ENCODE measurements at places on chromosomes 3 and 15. TPM values are rescaled to one million over a fixed set of nuclear protein-coding genes. Genes with fewer than 3 reads are reported as not detected.

The GATA2 gene
- 14.2 TPM for total RNA-seq

The DLEC1 gene
- not detected for total RNA-seq

The DNAJA4 gene
- total RNA-seq, result 12.0 TPM

GRCh38 chr3:23325466-23326065, 122.4 kb downstream of the UBE2E2 start:
- DNase-seq, result no peak

- DNase-seq, result no peak
These were observed 38.9 kb upstream of the TPRG1 start for GRCh38 chr3:189132839-189133238.

The ZNF501 gene
- total RNA-seq, result 4.2 TPM

- DNase-seq, result no peak
These were observed 365.3 kb upstream of the EPHA3 start for GRCh38 chr3:88742106-88742505.

The CMTM7 gene
- total RNA-seq, result not detected

GRCh38 chr3:28376424-28376823, 27.8 kb upstream of the AZI2 start:
- DNase-seq, result no peak

DNA sequence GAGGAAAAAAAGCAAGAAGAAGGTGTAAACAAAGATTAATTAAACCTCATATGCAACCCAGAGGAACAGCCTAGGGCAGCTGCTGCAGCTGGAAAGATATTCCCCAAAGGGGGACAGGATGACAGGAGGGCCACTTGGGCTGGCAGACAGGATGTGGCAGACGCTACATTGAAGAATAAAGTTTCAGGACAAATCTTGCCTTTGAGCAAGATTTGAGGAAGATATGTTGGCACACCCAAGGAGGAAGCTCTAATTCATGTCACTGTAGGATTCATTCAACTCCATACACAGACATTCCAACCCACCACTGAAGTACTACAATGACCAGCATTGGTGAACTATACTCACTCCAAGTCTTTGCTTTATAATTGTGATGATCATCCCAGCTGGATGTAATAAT, 504.0 kb downstream of the SHQ1 start:
- DNase-seq, result no peak

GRCh38 chr3:54792584-54792983, 135.3 kb downstream of the LRTM1 start:
- no peak for DNase-seq

The GPR176 gene
- 5.6 TPM for total RNA-seq

DNA sequence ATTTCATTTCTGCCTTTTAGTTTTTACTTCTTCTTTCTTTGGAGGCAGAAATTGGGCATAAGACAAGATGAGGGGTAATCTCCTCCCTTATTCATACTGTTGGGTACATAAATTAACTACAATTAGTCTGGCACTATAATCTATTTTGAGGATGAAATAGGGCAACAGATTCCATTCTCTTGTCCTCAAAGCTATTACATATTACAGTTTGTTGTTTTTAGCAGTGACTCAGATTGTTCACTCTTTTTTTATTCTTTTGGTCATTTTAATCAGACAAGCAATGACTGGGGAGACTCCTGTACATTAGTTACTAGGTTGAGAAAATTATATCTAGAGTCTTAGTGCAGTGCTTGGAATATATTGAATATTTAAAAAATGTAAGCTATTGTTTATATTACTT, 556.0 kb downstream of the OTOL1 start:
- DNase-seq, result no peak

DNA sequence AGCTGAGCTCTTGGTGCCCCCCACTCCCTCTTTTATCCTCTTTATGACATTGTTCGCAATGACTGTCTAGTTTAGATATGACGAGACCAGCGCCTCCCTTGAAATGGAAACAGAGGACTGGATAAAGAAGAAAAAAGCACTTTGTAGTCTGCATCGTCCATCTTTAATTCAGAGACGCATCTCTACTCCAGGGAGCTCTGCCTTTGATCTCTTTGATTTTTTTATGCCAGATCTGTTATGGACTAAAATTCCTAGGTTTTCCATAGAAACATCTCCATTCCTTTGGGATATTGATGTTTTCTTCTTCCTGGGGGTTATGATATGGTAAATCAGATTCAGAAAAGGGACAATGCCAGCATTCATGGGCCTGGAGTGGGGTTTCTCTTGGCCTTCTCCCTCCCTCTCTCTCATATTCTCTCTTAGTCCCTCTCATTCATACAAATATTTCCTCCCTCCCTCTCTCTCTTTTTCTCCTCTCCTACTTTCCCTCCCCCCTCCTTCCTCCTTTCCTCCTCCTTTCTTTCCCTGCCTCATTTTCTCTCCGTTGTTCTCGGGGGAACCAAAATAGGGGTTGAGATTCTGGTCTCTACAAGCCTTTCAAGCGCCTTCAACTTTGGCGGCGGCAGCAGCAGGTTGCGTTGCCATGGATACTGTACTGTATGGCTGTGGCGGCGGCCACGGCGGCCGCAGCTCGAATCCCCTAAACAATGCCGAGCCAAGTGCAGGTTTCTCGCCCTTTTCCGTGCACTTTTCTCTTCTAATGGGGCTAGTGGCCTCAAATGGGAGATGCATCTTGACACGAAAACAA, 45.5 kb downstream of the ZIC4 start:
- DNase-seq, result peak; percentile 53

GRCh38 chr3:50503504-50504342, at the start of gene CACNA2D2:
TSS of gene CACNA2D2 (minus strand) at chr3:50503634. CDS start at chr3:50503423, 211 bp downstream.
- DNase-seq, result peak; percentile 33

The TM4SF4 gene
- not detected for total RNA-seq

DNA sequence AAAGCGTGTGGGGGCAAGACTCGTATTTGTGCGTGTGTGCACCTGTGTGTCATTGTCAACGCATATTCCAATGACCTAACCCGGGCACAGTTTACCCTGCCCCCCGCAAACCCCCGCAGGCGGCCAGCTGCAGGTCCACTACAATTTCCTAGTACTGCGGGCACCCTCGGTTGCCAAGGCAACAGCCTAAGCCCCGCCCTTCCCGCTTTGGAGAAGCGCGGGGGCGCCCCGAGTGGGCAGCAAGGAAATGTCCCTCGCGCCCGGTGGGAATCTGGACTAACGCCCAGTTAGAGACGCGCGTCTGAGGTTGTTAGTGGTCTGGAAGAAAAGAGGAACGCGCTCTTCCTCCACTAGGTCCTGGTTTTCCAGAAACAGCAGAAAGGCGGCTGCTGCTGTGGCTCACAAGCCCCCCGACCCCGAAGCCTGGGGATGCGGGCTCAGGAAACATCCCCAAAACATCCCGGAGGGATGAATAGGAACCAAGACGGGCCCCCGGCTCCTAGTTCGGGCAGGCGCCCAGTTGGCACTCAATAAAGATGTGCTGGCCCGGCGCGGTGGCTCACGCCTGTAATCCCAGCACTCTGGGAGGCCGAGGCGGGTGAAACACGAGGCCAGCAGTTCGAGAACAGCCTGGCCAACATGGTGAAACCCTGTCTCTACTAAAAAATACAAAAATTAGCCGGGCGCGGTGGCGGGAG, 1.1 kb downstream of the ABHD14A start:
- peak; percentile 52 for DNase-seq

DNA sequence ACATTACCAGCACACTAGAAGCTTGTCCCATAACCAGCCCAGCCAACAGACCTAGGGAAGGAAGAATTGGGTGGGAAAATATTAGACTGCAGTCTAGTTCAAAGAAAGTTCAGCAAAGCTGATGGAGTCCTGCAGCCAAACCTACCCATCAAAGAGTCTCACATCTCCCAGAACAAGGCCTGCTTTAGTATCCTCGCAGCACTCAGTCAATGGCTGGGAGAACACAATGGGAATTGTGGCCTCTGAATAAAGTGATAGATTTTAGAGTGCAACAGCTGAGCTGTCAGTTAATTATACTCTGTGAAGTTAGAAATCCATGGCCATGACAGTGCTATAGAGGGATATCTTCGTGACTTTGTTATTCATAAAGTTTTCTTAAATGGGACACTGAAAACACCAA, 207.2 kb upstream of the NAALADL2 start:
- DNase-seq, result no peak

The EOMES gene
- not detected for total RNA-seq

DNA sequence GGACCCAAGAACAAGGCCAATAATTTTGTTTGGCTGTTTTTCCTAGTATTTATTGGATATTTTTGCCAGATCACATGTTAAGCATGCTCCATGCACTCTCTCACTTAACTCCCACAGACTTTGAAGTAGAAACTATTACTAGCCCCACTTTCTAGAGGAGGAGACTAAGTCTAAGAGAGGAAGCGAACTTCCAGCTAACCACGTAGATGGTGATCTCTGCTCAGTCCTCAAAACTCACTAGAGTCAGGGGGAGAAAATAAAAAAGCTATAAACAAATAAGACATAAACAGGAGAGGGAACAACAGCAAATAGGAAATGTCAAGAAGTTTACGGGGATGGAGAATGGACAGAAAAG, 481.0 kb upstream of the PROK2 start:
- DNase-seq, result no peak

GRCh38 chr15:82128401-82129148, 82.8 kb upstream of the MEX3B start:
- no peak for DNase-seq

DNA sequence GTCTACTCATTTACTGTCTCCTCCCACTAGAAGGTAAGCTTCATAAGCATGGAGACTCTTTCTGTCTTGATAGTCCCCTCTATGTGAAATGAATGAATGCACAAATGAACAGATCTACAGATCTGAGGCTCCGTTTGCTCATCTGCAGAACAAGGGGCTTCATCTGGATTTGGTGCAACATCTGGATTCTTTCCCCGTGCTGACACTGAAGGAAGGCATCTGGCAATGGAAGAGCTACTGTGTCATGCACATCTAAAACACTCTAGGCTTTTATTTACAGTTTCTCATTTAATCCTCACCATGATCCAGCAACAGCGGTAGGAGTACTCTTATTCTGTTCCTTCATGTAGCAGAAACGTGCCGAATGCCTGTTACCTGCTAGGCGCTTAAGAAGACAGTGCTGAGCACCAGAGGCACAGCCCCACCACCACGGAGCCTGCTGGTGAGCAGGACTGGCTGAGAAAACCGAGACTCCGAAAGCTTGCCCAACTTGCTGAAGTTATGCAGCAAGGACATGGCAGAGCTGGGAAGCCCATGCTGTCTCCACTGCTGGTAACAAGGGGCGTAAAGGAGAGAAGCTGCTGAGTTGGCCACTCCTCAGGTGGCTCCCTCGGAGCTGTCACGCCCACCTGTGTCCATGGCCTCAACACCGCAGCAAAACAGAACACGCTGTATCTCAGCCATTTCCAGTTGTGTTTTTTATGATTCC, 31.1 kb downstream of the LSM3 start:
- DNase-seq, result no peak

The MESP2 gene
- 0.26 TPM for total RNA-seq

DNA sequence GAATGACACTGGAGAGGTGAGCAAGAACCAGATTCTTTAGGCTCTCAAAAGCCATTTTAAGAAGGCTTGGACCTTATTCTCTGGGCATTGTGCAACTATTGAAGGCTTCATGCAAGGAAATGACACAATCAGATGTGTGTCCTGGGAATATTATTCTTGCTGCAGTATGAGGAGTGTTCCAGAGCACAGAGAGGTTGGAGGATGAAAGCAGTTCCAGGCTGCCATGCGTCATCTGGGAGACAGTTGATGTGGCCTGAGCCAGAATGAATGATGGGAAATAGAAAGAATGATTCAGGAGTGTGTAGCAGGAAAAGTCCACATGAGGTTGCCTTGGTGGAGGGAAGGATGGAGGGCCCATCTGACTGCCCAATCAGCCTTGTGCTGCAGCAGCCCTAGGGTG, 123.1 kb downstream of the CHCHD6 start:
- no peak for DNase-seq

DNA sequence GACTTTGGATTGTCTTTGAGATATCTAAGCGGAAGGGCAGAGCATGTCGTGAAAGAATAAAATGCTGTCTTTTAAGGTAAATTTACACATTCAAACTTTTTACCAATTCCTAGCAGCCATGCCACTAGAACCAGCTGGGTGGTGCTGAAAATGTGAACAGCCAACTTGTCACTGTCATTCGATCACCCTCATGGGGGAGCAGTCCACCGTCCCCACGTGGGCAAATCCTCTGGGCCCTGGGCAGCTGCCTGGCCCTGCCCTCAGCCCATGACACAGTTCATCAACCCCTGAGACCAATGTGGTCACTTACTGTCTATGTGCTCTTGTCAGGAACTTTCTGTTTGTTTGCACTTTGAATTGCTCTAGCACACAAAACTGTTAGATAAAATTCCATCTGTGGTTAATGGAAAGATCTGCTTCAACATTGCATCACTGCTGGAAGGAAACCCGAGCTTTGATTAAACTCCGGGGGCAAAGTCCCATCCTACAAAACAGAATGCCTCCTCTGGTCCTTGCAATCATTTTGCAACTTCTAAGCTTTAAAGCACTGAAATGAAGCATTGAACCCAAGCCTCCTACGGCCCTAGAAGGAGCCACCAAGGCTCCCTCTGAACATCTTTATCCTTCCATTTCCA, 50.1 kb downstream of the PCSK6 start:
- no peak for DNase-seq

- DNase-seq, result no peak
These were observed 60.0 kb upstream of the FLNB start for GRCh38 chr3:57948080-57948671.

The HTR3E gene
- not detected for total RNA-seq

GRCh38 chr3:21791356-21791755, 40.3 kb upstream of the ZNF385D start:
- no peak for DNase-seq

The NR2E3 gene
- not detected for total RNA-seq

The DTX3L gene
- 16.6 TPM for total RNA-seq

DNA sequence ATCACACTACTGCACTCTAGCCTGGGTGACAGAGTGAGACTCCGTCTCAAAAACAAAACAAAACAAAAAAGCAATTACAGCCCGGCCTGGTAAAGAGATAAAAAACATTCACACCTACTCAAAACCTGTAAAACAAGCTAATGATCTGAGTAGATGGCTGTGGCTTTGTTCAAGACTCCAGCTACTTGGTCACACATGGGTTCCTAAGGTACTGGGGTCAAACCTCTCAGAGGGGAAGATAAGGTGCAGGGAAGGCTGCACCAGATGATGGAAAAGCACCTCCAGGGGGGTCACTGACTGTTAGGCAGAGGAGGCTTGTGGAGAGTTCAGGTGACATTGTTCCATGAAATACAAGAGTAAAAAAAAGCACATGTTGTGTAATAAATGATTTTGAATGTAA, 450.2 kb upstream of the WNT5A start:
- no peak for DNase-seq

The SMCO1 gene
- not detected for total RNA-seq

DNA sequence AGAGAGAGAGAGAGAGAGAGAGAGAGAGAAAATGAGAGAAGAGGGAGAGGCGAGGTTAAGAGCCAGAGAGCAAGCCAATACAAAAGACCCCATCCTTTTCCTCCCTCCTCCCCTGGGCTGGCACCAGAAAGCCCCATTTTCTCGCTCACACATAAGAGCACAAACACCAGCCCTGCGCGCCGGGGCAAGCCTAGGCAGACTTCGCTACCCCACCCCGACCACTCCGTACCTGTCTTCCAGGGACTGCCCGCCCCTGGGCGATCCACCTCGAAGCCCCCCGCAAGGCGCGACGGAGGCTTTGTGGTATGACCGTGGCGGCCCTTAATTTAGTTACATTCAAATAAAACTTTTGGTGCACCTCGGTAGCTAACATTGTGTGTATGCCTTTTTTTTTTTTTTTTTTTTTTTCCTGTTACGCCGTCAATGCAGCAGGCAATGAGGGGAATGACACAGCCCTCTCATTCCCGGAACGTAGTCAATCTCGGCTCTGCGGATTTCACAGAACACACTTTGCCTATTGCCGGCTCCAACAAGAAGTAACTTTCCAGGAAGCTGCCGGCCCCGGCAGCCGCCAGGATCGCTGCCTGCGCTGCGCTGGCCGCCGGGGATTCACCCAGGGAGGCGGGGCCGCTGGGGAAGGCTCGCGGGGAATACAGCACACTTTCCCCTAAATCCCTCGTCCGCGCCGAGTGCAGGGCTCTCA, 7.7 kb downstream of the BCL6 start:
- peak; percentile 70 for DNase-seq
